Right forelimb (tissue), 1 donor: ENCODE measurements at places on chromosomes 12 and 14.
A peak's percentile ranks its signal among the peaks of the same experiment; 100 is the strongest.

DNA sequence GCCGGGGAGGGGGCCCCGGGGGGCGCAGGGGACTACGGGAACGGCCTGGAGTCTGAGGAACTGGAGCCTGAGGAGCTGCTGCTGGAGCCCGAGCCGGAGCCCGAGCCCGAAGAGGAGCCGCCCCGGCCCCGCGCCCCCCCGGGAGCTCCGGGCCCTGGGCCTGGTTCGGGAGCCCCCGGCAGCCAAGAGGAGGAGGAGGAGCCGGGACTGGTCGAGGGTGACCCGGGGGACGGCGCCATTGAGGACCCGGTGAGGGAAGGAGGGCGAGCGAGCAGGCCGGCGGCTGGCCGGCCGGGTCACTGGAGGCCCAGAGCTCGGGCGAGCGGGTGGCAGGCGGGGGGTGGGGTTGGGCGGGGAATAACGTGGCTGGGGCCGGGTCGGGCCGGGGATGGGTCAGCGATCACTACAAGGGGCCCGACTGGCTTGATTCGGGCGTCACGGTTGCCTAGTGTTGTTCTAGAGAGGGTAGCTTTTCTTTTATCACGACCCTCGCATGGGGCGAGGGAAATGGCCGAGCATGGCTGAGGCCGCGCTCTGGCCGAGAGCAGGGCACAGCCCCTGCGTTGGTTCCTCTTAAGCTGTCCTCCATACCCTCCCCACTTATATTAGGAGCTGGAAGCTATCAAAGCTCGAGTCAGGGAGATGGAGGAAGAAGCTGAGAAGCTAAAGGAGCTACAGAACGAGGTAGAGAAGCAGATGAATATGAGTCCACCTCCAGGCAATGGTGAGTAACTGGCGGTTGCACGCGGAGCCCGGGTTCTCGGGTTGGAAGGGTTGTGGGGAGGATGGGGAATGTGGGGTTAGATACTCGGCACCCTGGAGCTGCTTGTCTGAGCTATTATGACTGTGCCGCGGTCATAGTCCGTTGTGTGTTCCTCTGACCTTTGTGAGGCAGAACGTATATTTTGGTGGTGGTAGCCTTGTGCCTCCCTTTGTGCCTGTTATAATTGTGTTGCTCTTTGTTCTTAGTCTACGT is 603 bp downstream of the PABPN1 start:
- DNase-seq, result peak; percentile 77

- no peak for DNase-seq
Measured at GRCh38 chr14:51692646-51693045, 40.9 kb downstream of the FRMD6 start.

GRCh38 chr12:2383325-2384028 is 330.7 kb downstream of the CACNA1C start:
- DNase-seq, result peak; percentile 27

- no peak for DNase-seq
Measured at GRCh38 chr14:64815257-64815656, 64.5 kb downstream of the SPTB start.

- no peak for DNase-seq
Measured at GRCh38 chr12:14991069-14991468, 18.2 kb downstream of the PDE6H start.

GRCh38 chr14:19900999-19901398 is 19.4 kb upstream of the OR4K5 start:
- no peak for DNase-seq

GRCh38 chr12:18580291-18580690 is 157.5 kb downstream of the PLCZ1 start:
- DNase-seq, result no peak

- DNase-seq, result no peak
Measured at GRCh38 chr14:59283361-59283760, 94.9 kb downstream of the DAAM1 start.

DNA sequence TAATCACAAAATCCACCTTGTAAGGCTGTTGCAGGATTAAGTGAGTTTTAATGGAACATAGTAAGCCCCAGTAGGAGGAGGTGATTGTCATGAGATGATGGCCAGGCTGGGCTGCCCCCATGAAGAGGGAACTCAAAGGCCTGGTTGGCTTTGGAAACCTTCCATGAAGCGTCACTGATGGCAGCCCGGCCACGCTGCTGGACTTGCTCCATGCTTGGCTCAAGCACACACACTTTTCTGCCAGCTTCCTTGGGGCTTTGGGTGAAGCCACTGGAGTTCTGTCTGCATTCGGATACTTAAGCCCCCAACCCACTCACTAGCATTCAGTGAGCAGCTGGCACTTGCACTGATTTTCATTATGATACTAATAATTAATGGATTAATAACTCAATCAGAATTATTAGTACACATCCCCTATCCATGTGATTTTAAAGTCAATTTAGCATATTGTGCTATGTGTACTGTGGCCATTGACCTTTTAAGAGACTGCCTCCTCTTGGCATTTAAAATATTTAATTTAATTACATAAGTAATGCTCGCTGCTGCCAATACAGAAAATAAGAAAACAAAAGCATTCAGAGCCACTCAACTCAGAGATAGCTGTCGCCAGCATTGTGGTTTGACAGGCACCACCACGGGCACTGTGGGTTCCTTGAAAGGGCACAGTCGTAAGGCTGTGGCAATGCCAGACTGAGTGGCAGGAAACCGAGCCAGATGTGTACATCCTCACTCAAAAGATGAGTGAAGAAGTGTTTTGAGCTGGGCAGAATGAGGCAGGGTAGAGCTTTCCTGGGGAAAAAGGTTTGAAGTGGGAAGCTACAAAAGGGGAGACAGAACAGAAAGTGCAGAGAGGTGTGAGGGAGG is 15.9 kb downstream of the KRT85 start:
- peak; percentile 43 for DNase-seq

GRCh38 chr14:60008042-60008441 is 83.7 kb upstream of the PCNX4 start:
- no peak for DNase-seq

- no peak for DNase-seq
Measured at GRCh38 chr12:22283006-22283506, 51.5 kb downstream of the ST8SIA1 start.

DNA sequence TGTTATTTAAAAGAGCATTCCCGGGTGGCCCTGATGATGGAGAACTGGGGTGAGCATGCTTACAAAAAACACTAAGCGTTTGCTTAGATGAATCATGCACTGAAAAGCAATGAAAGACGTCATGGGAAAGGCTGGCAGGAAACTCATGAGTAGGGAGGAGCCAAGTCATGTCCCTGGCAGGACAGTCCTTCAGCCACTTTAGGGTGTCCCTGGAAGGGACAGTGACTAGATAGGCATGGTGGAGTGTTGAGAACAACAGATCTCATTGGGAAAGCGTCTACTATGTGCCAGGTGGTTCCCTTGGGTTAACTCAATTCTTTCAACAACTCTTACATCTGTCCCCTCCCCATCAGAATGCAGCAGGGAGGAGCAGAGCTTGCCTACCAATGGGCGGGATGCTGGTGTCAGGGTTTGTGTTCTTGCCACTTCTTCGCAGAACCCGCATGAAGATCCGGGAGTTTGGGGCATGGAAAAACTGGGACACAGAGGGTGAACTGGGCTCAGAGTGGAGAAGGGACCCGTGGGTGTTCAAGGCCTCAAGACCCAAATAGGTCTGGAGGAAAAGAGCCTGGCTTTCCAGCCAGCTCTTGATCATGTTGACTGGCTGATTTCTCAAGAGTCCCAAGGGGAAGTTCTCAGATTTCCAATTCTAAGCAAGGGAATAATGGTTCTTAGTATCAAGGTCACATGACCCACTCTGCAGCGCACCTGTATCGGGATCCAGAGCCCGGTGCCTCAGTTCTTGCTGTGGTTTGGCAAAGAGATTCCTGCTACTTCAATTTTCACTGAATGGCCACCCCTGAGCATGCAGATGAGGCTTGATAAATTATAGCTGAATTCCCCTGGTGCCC is 653.9 kb upstream of the TBX3 start:
- no peak for DNase-seq

DNA sequence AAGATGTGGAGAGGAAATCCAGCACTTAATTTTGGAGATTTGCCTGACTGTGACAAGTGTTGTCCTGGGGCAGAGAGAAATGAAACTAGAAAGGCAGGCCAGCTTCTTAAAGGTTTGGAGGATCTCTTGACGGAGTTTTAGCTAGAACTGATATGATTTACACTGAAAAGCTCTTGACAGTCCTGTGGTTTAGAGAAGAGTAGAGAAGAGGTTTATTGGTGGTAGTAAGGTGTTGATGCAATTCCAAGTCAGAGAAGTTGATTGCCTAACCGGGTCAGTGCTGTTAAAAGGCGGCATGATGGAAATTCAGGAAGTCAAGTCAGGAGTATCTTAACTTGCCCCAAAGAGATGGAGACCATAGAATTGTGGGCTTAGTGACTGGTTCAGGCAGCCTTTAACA is 89.0 kb upstream of the TRAF3 start:
- no peak for DNase-seq

- no peak for DNase-seq
Measured at GRCh38 chr12:67208281-67209067, 60.7 kb upstream of the CAND1 start.

- no peak for DNase-seq
Measured at GRCh38 chr14:87483271-87484260, 509.4 kb downstream of the GALC start.

DNA sequence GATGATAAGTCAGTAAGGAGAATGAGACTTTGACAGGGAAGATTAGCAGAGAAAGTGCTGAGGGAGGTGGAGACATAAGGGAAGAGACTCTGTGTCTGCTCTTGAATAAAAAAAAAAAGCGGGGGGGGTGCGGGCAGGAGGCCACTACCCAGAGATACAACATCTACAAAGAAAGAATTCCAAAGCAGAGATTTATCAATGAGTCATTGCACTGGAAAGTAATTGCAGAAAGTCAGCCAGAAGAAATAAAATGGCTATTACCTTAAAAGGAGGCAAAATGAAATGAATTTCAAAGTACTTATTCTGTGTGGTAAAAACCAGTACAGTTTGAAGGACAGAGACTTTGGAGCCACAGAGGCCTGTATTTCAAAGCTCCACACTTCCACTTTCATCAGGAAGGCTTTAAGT is 267.1 kb upstream of the PRKD1 start:
- no peak for DNase-seq

DNA sequence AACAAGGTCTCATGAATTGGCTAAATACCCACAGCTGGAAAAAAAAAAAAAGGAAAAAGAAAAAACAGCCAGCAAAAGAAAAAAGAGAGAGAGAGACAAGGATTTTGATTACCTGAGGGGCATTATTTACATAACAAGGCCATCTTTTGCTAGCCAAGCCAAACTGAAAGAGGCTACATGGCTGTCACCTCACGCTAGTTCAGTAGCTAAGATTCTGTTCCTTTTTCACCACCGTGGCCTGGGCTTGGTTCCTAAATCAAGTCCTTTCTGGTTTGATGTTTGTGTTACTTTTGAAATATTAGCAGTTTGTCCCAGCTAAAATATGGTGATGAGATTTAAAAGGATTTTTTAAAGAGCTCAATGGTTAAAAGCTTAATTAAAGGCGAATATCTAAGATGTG is 2.0 kb upstream of the SDS start:
- no peak for DNase-seq

DNA sequence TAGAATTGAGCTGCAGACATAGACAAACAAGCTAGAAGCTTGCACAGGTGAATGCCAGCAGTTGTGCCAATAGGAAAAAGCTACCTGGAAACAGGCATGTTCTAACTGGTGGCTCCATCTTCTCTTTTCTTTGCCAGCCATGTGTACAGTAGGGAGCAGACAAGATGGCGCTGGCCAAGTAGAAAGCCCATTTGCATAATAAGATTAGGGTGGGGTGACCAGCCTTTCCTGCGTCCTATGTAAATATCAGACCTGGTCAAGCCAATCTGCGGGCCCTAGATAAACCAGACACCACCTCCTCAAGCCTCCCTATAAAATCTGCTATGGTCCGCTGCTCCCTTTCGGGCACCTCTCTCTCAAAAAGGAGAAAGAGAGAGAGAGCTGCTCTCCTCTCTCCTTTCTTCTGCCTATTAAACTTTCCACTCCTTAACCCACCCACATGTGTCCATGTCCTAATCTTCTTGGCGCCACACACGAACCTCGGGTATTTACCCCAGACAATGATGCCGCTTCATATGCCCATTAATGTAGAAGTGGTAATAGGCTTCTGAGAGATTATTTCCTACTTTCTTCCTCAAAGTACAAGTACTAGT is 201.0 kb downstream of the SLC25A21 start:
- DNase-seq, result no peak

DNA sequence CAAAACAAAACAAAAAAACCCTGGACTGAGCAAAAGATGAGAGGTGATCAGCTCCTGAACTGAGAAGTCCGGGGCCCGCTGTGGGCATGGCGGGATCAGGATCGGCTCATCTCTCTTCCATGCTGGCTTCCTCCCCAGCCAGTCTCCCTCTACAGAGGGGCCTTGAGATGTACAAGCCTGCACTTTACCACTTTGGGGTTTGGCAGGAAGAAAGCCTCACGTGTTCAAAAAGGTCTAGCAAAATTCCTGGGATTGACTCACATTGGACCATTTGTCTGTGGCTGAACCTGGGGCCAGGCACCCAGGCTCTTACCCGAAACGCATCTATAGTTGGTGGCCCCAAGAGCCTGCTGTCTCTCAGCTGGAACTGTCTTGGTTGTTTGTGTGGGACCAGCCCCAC is 89.0 kb downstream of the SLC24A4 start:
- DNase-seq, result no peak

DNA sequence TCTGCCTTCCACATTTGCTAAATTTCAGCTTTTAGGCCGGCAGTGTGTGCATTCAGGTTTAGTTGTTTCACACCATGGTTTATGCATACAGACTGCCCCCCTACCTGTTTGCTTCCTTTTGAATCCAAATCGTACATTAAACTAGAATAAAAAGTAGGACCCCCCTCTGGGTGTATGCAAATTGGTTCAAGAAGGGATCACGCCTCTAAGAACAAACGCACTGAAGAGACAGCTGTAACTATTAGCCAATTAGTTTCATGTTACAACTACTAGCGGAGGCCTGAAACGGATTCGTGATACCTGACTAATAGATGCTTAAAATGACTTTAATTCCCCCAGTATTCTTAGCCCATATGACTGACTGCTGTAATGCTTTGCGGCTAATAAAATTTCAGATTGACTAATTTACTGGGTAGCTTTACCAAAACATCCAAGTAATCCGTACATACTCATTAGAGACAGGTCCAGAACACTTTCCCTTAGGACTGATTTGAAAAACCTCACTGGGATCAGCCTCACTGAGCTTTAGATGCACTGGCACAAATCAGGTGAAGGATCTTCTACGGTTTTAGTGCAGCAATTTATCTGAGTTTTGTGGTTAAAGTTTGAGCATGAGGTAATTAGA is 411.8 kb downstream of the NPAS3 start:
- no peak for DNase-seq

- no peak for DNase-seq
Measured at GRCh38 chr12:49195736-49196135, 6.9 kb upstream of the TUBA1A start.

- no peak for DNase-seq
Measured at GRCh38 chr12:102781117-102781516, 135.9 kb downstream of the PAH start.

- no peak for DNase-seq
Measured at GRCh38 chr14:73225496-73225895, 11.8 kb upstream of the PAPLN start.

DNA sequence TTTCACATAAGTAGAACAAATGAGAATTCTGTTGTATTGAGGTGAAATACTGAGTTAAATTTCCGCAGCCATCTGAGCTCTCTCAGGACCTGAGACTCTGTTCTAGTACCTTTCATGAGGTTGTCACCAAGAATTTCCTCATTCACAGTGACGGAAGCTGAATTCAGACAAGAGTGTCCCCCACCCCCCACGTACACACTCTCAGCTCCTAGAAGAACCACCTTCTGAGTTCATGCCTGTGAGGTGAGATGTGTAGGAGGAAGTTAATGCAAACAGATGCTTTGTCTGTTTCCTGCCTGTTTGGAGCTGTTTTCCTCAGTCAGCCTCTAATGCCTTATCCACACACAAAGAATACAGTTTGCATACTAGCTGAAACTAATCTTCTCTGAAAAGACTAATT is 18.2 kb downstream of the BICDL1 start:
- DNase-seq, result no peak
